Nucleus accumbens (tissue), 56 donors: ENCODE measurements at places on chromosomes 11 and 22.

GRCh38 chr11:8218840-8219239, 44.8 kb downstream of the LMO1 start:
- no peak for DNase-seq

DNA sequence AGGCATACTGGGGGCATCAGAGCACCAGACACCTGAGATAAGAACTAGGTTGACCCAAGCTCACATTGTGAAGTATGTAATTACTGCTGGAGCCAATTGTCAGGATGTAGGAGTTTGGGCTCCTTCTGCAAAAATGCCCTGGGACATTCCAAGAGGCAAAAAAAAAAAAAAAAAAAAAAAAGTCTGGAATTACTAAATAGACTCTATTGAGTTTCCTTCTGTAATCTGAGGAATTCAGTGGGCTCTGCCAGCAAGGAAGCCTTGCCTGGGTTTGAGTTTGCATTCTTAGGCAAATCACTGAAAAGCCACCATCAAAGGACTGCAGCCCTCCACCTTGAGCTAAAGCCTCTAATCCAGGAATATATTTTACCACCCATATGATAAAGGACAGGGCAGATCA, 8.0 kb upstream of the CAVIN3 start:
- no peak for DNase-seq

DNA sequence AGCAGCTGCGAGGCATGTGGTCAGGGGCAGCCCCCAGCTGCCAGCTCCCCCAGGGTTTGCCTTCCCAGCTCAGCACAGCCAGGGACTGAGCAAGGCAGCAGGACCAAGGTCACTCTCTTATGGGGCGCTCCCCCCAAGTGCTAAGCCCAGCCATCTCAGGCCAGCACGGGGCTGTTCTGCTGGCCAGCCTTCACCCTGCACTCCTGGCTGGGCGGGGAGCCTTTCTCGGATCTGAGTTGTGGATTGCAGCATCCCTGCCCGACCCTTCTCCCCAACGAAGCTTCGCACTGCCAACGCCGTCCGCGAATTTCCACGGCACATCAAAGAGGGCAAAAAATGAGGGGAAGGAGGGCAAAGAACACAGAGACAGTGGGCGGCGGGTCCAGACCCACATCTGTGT, 42.5 kb upstream of the GAL start:
- no peak for DNase-seq

GRCh38 chr11:76857781-76858410, 2.8 kb upstream of the ACER3 start:
- DNase-seq, result no peak

DNA sequence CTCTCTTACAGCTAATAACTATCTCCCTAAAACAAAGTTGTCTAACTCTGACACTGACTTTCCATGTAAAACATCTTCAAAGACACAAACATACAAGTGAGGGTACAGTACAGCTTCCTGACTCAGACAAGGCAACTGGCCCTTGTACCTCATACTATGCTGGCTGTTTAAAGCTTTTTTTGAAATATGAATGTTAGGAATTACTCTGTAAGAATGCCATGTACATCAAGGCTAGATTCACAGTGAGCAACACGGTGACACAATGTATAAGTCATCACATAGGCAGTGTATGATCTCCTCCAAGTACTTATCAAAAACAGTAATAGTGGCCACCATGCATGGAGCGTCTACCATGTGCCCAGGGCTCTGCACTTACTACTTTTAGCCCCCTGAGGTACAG, 28.6 kb downstream of the ALG8 start:
- DNase-seq, result no peak

GRCh38 chr11:78131956-78132355, 7.5 kb downstream of the ALG8 start:
- no peak for DNase-seq

- DNase-seq, result no peak
Observed at GRCh38 chr11:10377183-10377582, 72.3 kb downstream of the ADM start.

- no peak for DNase-seq
Observed at GRCh38 chr11:9573775-9574621, 528 bp downstream of the WEE1 start.
